Tibial artery (tissue), 4 donors: ENCODE measurements at places on chromosomes 7 and 10.
A peak's percentile ranks its signal among the peaks of the same experiment; 100 is the strongest.

DNA sequence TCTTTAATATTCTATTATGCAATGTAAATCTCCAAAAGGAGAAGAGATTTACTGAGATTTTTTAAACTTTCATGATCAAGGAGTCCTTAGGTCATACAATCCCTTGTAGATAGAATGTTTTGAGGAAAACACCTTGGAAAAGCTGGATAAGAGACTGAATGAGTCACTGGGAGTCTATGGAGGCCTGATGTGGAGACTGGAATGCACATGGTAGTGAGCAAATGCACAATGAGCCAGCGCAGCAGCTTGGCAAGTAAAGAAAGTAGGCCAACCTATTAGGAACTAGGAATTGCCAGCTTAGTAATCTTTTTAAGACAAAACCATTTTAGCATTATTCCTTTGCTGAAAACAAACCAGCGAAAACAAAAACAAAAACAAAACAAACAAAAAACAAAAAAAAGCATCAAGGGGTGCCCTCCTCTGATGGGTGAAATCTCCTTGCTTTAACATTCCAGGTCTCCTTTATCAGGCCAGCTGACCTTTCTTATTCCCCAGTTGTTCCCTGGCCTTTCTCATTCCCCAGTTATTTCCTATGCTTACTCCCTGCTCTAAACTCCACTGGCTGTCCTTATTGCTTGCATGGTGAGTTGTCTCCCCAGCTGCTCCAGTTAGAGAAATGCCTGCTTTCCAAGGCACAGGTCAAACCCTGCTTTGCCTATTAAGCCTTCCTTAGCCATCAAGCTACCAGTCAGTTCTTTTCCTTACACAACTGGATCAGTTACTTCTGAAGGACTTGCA is 135.8 kb downstream of the PLCE1 start:
- DNase-seq, result peak; percentile 68

DNA sequence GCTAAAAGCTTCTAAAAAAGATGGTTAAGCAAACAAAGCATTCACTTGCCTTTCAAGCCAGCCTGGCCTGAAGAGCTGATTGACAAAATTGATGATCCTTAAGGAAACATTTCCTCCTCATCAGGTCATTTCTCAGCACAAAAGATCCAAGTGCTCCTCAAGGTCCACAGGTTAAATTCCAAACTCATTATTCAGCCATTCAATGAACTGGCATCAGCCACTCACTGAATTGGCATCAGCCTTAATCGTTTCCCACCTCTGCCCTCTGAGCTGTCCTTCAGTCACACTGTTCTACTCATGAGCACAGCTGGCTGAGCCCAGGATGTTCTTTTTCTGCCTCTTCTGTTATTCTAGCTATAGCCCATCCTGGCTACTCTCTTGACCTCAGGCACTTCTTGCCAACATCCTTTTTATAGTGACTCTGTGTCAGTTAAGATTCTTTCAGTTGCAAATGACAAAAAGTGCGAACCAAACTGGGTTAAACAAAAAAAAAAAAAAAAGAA is 147.5 kb downstream of the RAB11FIP2 start:
- no peak for DNase-seq

- no peak for DNase-seq
Observed at GRCh38 chr10:96978621-96979154, 146.6 kb downstream of the LCOR start.

GRCh38 chr7:125845686-125846085 is 916.1 kb upstream of the POT1 start:
- no peak for DNase-seq

GRCh38 chr10:121448766-121449421 is 149.3 kb downstream of the FGFR2 start:
- no peak for DNase-seq

DNA sequence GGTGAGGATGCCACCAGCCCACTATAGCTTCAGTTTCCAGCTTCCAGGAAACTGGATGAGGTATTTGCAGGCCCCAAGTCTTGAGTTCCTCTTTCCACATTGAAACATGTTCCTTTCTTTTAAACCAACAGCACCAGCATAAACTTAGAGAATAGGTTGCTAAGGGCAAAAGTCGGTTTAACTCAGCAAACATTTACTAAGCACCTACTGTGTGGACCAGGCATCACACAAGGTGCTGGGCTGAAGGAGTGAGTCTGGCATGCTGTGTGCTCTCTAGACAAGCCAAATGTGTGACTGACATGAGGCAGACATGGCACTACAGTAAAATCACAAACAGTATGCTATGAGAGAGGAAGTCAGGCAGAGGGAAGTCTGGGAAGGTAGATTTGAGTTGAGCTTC is 11.0 kb upstream of the RASSF4 start:
- DNase-seq, result peak; percentile 10

DNA sequence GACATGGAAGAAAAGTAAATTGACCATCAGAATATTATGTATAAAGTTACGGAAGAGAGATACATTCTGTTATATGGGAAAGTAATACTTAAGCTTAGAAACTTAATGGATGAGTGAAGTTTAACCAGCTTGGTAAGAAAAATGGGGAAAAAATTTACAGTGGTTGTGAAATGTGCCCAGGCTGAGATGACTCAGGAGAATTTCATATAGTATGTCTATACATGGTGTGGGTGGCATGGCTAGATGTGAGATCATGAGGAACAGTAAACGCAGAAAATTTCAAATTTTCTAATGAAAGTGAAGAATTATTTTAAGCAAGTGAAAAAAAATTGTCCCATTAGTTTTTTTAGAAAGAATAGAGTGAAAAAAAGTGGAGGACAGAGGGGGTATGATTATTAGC is 552.5 kb upstream of the SORCS1 start:
- no peak for DNase-seq
